ENCODE measurements at places on chromosomes 6 and 20. TPM values are rescaled to one million over a fixed set of nuclear protein-coding genes. Genes with fewer than 3 reads are reported as not detected.
A peak's percentile ranks its signal among the peaks of the same experiment; 100 is the strongest.

- no peak for DNase-seq
Measured at GRCh38 chr6:33108307-33108706, 32.5 kb downstream of the HLA-DPB1 start.

- no peak for DNase-seq
Measured at GRCh38 chr20:50099565-50099991, 13.4 kb downstream of the UBE2V1 start.

DNA sequence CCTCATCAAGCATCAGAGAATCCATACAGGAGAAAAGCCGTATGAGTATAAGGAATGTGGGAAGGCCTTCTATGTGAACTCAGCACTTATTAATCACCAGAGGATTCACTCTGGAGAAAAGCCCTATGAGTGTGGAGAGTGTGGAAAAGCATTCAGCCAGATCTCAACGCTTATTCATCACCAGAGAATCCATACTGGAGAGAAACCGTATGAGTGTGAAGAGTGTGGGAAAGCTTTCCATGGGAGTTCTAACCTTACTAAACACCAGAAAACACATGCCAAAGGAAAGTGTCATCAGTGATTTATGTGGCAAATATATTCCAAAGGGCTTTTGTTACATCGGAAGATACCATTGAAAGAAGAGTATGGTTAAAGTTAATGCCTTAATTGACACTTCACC, 25.4 kb downstream of the ZKSCAN8 start:
- no peak for DNase-seq

- DNase-seq: no peak
Measured at GRCh38 chr6:138291849-138292181, 73.5 kb upstream of the PBOV1 start.

DNA sequence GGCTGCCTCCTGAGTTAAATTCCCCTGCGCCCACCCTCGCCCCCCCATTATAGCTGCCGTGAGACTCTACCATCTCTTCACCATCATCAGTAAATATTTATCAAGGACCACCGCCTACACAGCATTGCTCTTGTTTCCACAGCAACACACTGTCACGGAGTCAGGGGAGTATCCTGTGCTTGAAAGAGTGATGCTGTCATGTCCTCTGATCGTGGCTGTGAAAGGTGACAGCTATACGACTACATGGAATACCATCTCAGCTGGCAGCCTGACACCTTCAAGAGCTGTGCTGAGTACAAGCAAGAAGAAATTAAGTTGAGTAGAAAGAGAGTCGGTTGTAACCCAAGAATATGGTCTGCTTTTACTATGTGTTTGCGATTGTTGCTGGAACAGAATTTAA, 3.4 kb downstream of the PTPRT start:
- no peak for DNase-seq

- DNase-seq: no peak
Measured at GRCh38 chr6:46378161-46378881, 112.9 kb downstream of the RCAN2 start.

GRCh38 chr6:126233192-126233591, 106.7 kb upstream of the CENPW start:
- DNase-seq: no peak

GRCh38 chr6:51152594-51152993, 333.9 kb downstream of the TFAP2B start:
- DNase-seq: no peak

DNA sequence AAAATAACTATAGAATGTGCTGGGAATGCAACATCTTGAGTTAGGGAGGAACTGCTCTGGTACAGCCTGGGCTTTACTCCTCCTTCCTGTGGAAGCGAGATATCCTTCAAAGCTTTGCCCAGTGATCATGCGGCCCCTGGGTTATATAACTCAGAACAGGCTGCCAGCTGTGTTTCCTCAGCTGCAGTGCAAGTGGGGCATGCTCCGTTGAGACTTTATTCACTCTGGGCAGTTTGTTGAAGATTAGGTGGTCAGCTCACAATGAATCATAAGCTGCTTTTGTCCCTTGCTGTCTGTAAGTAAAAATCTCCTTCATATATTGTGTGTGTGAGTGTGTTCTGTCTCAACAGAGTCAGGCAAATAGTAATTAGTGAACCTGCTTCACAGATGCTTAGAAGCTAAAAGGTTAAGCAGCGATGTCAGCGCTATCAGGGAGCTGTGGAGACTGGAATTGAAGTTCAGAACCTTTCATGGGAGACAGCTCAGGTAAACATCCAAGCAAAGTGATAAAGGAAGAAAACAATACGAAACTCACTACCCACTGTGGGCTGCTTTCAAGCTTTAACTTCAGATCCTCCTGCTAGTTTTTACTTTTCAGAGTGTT, 688.4 kb downstream of the HTR1B start:
- DNase-seq: no peak

DNA sequence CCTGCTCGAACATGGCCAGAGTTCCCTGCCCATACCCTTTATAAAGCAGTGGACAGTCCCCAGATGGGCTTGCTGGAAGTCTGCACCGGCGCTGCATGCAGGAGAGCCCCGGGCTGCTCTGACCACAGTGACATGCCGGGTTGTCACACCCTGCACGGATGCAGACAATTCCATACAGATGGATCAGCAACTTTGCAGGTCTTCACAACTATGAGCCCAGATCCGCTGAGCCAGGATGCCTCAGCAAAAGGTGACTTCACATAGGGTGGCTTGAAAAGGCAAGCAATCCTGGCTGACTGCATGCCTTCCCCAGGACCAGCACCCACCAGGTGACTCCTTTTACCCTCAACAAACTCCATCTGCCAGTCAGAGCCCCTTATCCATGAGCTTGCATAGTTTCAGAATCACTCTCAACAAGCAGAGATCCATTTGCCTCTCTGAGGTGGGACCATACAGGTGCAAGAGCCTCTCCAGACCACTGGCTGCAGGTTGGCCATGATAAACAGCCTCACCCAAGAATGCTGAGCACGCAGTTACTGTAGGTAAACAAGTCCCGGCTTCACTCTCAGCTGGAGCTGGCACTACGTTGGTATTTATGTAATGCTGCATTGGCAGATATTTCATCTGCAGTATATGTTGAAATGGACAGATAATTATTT, 183.0 kb upstream of the QKI start:
- no peak for DNase-seq

GRCh38 chr6:136612666-136613389, 62.6 kb upstream of the MAP7 start:
- DNase-seq: no peak

DNA sequence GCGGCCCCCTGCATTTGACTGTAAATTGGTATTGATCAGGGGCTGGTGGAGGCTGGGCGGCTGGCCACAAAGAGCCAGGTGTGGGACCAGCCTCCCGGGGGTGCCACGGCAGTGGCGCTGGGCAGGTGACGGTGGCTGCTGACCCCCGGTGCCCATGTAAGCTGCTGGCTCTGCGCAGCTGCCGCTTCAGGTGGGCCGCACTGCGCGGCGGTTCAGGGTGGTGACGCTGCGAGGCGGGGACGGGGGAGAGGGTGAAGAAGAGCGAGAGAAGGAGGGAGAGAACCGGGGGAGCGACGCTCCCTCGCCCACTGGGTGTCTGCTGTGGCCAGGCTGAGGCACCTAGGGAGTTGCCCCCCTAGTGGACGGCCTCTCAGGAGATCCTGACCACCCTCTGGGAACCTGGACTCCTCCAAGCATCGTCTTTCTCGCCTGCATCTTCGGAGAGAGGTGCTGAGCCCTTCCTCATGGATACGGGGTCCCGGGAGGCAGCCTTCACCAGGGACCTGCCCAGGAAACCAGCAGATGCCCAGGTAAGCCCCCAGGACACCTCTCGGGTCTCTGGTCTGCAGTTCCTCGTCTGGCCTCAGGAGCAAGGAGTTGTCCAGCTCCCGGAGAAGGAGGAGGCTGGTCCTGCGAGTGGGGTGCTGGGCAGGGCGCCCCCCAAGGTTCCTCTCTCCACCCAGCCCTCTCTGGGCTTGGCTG, 77.5 kb upstream of the GATA5 start:
- DNase-seq: no peak

GRCh38 chr20:42530855-42531448, 658.8 kb downstream of the PTPRT start:
- DNase-seq: peak; percentile 25

DNA sequence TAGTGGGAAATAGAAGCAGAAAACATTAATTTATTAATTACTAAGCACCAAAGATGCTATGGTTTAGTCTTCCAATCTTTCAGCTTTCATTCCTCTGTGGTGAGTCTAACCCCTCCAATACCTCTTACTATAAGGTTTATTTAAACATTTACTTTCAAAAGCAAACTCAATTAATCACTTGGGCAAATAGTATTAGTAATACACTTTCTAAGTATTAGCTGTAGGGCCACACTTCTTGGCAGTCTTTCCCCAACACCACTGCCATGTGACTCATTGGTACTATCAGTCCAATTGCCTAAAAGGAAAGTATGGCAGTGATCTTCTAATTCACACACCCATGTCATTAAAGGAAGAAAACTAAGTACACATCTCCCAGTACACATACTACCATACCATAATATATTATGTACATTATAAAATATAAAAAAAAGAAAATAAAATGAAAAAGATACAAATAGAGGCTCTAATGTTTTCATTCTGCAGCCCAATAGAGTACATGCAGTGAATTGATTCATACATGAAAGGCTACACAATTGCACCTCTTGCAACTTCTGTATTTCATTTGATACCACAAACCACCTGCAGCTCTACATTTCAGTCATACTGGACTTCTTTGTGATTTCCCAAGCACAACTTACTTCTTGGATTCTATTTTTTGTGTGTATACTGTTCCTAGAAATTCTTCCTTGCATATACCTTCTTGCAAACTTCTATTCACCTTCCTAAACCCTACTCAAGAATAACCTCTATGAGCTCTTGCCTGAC, 218.6 kb downstream of the PKHD1 start:
- no peak for DNase-seq

GRCh38 chr6:90547079-90547478, 39.8 kb downstream of the MAP3K7 start:
- no peak for DNase-seq

DNA sequence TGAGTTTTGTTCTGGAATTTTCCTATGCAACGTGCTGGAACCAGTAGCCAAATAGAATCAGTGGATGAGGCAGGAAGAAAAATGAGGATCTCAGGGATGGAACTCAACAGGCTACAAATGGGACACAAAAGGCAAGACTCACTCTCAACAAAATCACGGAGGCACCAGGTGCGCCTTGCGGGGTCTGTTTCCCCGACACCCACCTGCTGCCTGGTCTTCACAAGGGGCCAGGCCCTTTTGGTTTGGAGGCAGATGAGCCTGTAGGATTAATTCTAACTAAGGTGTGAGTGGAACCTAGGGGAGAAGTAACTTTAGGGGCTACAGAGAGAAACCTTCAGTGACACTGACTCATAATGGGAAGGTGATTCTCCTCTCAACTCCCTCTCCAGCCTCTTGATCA, 56.5 kb downstream of the ZNF831 start:
- DNase-seq: no peak

DNA sequence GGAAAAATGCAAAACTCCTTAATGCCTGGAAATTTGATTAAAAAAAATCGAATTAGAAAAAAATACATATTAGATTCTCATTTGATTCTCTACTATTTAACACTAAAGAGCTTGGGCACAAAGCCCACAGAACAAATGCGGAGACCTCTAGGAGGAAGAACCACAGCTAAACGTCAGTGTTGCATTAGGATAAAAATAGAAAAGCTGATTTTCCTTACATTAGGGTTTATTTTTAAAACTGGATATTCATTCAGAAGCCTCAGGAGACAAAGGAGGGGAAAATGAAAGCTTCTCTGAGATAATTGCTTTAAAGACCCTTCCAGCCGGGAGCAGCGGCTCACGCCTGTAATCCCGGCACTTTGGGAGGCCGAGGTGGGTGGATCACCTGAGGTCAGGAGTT, 77.3 kb downstream of the ECT2L start:
- no peak for DNase-seq

DNA sequence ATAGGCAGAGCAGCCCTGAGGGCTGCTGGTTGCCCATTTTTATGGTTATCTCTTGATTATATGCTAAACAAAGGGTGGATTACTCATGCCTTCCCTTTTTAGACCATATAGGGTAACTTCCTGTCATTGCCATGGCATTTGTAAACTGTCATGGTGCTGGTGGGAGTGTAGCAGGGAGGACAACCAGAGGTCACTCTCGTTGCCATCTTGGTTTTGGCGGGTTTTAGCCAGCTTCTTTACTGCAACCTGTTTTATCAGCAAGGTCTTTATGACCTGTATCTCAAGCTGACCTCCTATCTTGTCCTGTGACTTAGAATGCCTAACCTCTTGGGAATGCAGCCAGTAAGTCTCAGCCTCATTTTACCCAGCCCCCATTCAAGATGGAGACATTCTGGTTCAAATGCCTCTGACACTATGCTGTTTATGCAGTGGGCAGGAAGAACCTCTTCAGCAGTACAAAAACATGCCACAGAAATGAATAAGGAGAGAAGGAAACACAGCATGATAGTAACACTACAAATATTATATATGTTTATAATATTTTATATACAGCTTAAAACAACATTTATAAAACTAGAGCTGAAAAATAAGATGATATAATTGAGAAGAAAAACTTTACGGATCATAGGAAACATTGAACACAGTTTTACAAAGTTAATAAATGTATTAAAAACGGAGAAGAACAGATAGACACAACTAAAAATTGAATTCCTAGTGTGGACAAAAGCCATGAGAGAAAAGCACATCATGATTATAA, 58.9 kb upstream of the SAMD5 start:
- DNase-seq: no peak

DNA sequence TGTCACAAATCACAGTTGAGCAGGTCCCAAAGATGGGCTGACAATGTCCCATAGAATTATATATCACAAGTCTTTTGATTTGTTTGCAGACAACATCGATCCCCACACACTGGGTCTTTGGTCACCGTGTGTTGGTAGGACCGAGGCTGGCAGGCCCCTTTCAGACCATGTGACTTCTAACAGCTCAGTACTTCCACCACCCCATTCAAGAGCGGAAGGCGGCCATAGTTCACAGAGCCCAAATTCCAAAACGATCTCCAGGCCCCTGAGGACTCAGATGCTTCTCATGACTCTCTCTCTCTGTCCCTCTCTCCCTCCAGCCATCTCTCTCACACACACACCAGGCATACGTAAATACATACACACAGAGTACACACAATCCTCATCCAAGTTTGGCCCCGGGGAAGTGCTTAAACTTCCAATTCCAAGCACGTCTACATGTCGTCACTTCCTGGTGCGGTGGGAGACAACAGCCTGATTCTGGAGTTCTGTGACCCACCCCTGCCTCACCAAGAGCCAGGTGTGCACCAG, 155.9 kb upstream of the INSM1 start:
- DNase-seq: no peak

GRCh38 chr20:64006490-64006889, 25.6 kb downstream of the PRPF6 start:
- DNase-seq: no peak

The UBE2J1 gene
- 44.5 TPM for total RNA-seq

The SLC26A8 gene
- under 0.01 TPM for total RNA-seq

The BHLHE23 gene
- total RNA-seq: not detected

The LATS1 gene
- total RNA-seq: 25.0 TPM

The RRAGD gene
- 3.3 TPM for total RNA-seq

The TREML1 gene
- total RNA-seq: not detected

The LTB gene
- total RNA-seq: 0.29 TPM

The SMLR1 gene
- not detected for total RNA-seq

The ADGRF5 gene
- total RNA-seq: under 0.01 TPM

The CYP21A2 gene
- total RNA-seq: 0.72 TPM

The PTCRA gene
- total RNA-seq: not detected
